Bronchial epithelial cell (primary cell): ENCODE measurements at places on chromosomes 16 and 17. TPM values are rescaled to one million over a fixed set of nuclear protein-coding genes. Genes with fewer than 3 reads are reported as not detected.

Gene SALL1
- not detected in 2 replicates for total RNA-seq

Gene C16orf89
- total RNA-seq, result not detected in 2 replicates

Gene PLCD3
- total RNA-seq, result 33.9 and 44.0 TPM in 2 replicates

Gene NRN1L
- not detected in 2 replicates for total RNA-seq

Gene ACSM5
- not detected in 2 replicates for total RNA-seq

Gene KRTAP3-2
- total RNA-seq, result not detected in 2 replicates

Gene C17orf78
- not detected in 2 replicates for total RNA-seq

GRCh38 chr17:6135236-6135635 lies 65.1 kb downstream of the WSCD1 start:
- DNase-seq, result no peak

- no peak for DNase-seq
Measured at GRCh38 chr16:69444873-69445517, 20.6 kb downstream of the CYB5B start.

- DNase-seq, result no peak
Measured at GRCh38 chr16:73228649-73229048, 180.7 kb upstream of the ZFHX3 start.

DNA sequence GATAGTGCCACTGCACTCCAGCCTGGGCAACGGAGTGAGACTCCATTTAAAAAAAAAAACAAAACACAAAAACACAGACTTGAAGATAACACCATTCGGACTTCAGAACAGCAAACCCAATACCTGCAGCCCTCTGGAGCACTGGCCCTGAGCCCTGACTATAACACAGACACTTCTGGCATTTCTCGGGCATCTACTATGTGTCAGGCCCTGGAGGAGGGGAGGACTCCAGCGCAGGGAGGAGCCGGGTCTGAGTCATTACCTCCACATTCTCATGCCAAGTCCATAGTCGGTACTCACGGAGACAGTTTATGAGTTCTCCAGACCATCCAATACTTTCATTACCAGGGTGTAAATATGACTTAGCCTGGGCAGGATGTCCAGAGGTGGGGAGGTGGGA lies 48.8 kb downstream of the PITPNM3 start:
- DNase-seq, result peak; percentile 87

DNA sequence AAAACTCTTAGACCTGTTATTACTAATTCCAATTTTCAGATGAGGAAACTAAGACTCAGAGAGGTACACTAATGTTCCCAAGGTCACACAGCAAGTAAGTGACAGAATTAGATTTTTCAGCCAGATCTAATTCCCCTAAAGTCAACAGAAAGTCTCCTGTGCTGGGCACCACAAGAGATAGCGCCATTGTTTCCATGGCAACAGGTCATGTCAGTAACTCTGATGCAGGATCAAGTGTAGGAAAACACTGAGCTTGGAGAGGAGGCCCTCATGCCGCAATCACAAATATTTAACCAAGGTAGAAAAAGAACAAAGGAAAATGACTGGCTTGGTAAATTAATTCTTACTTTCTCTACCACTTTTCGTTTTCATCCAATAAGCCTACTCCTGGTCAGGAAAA lies 166.0 kb upstream of the CDH13 start:
- DNase-seq, result no peak

- no peak for DNase-seq
Measured at GRCh38 chr16:67022531-67023214, 6.3 kb upstream of the CBFB start.

GRCh38 chr16:15618392-15618791 lies 24.6 kb downstream of the MARF1 start:
- peak; percentile 35 for DNase-seq

- DNase-seq, result peak; percentile 23
Measured at GRCh38 chr17:13352747-13353415, 248.8 kb downstream of the HS3ST3A1 start.

GRCh38 chr16:27839419-27839818 lies 224.1 kb downstream of the GSG1L start:
- DNase-seq, result peak; percentile 18

DNA sequence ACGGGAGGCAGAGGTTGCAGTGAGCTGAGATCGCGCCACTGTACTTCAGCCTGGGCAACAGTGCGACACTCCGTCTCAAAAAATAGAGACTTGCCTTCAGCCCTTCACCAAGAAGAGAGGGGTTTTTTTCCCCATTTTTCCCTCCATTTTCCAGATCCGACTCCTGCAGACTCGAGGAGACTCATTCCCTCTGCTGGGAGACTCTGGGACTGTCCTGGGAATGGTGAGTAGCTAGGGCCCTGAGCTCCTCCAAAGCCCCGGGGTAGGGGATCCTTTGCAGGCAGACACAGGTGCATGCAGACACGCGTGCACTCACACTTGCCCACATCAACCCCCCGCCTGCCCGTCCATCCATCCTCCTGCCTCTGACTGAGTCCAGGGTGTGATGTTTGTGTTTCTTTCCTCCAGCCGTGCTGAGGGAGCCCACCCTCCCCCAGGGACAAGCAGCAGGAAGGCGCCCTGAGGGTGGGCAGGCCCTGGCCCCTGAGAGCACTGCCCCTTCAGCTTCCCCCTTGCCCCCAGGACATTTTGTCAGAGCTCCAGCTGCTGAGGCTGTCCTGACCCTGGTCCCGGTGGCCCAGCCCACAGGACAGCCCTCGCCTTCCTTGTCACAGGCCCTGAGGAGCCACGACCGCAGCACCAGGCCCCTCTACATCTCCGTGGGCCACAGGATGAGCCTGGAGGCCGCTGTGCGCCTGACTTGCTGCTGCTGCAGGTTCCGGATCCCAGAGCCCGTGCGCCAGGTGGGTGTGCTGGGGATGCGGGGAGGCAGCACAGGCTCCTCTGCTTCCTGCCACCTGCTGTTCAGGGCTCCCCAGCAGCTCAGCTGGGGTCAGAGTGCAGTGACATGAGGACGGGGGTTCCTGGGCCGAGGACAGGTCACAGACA lies 10.2 kb downstream of the ENDOV start:
- DNase-seq, result no peak

DNA sequence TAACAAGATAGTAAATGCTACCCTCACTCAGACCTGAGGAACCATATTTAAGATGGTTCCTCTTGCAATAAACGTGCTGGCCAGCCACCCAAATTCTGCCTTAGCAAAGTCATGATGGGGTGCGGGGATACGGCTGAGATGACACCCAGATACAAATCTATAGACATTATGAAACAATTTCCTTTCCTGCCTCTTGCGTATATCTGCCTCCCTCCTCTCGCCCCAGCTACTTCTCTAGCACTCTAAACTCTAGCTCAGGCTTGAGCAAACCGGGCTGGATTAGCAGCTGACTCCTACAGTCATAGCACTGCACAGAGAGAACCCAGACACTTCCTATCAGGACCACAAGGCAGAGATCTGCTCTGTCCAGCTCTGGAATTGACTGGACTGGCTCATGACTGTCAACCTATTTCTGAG lies 22.3 kb downstream of the CD300LF start:
- DNase-seq, result no peak

DNA sequence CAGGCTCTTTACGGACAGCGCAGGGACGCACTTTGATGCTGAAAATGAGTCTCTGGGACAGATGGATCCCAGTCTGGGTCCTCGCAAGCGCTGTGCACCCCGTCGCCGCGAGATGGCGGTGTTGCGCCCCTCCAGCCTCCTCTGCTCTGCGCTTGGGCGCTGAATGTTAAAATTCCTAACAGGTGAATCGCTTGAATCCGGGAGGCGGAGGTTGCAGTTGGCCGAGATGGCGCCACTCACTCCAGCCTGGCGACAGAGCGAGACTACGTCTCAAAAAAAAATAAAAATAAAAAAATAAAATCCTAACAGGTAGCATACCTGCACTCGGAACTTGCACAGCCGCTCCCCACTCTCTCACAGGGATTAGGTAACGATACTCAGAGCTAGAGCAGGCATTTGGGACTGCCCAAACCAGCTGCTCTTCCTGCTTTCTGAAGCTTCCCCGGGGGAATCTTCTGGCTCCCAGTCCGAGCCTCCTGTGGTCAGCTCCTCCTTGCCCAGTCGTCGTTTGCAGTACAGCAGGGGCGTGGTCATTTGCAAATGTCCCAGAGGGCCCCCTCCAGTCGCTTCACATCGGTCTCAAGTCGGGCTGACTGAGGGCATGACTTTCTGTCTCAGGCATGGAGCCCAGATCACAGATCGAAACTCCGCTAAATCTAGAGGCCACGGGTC lies 26.2 kb upstream of the OSGIN1 start:
- DNase-seq, result peak; percentile 78

DNA sequence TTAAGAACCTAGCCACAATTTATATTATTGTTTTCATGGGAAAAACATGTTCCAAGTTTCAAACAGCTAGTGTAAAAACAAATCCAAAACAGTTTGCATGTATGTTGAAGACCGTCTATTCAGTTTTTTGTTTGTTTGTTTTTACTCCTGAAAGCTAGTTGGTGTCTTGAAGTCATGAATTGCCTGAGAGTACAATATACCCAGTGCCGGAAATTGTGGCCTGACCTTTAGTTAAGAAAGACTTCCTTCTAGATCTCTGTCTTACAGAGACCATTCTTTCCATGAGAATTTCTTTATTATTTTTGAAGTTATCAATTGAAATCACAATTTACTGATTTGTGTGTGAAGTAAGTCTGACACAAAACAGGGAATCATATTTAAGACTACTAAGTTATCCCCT lies 474.8 kb downstream of the KCNJ2 start:
- no peak for DNase-seq

GRCh38 chr17:63528183-63528582 lies 5.0 kb downstream of the KCNH6 start:
- DNase-seq, result no peak

DNA sequence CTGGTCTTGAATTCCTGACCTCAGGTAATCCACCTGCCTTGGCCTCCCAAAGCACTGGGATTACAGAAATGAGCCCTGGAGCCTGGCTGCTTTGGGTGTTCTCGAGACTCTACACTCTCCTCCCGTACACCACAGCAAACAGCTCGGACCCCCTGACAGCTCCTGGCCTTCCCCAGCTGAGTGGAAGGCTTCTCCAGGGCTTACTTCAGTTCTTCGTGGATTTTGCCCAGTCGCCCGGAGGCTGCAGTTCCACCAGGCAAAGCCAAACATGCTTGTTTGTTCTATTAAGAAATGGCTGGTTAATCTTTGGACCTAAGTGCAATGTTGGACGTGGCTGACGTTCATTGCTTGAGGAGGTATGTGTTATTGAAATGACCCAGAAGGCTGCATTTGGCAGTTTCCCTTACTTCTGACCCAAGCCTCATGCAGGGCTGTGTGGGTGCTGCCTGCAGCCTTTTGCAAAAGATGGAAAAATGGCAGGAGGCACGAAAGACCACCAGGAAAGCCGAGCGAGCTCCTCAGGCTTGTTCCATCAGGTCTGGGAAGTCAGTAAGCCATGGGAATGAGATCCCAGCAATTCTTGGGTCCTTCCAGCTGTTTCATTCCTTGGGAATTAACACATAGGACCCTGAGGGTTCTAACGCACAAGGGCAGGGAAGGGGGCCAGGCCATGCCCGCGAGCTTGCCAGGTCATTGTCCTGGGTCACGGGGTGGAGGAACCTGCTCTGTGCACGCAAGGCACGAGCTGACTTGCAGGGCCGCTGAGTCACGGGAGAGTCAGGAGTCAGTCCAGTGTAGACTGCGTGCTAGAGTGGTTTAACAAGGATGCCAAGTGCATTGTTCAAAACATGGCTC lies 23.9 kb upstream of the KLHDC4 start:
- DNase-seq, result peak; percentile 99
